T1000 (cell line): ENCODE measurements at places on chromosomes 2 and 18.

GRCh38 chr18:1246827-1247226, 342.2 kb downstream of the ADCYAP1 start:
- DNase-seq = no peak

DNA sequence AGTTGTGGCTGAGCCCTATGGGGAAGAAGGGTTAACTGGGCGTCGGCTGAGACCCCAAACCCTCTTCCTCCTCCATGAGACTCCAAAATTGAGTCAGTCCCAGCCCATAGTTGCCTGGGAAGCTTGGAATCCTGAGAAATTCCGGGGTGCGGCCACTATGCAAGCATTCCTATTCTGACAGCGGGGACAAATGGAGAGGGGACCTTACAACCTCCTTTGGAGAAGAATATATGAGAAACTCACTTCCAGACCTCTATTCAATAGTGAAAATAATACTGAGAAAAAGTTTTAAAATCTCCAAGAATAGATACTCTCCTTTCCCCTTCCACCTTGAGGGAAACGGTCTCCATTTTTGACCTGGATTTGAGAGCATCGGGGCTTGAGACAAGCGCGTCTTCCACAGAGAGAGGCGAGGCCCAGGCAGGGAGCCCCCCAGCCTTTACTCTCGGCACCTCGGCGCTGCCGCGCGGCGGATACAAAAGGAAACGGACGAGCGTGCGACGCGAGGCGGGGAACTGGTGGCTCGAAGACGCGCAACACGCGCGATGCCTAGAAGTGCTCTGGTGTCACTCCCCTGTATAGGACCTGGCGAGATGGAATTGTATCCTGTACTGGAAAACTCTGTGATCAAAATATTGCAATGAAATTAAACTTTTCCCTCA, 11.1 kb downstream of the NR4A2 start:
- DNase-seq = no peak

DNA sequence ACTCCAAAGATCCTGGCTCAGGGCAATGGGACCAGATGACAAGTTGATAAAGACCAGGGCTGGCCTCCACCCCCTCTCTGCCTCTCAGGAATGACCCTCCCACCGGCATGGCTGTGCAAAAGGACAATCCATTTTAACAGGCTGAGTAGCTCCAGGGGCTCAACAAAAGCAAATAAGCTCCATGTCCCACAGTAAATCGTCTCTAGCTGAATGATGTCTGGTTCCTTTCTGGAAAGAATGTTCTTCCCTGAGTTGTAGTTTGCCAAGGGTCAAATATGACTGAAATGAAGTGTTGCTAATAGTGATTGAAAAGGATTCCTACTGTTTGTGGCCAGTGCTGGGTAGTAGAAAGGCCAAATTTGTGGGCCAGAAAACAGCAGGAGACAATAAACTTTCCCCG, 434.4 kb upstream of the ETAA1 start:
- DNase-seq = no peak

GRCh38 chr2:139721411-139721995, 941.3 kb upstream of the NXPH2 start:
- DNase-seq = no peak

GRCh38 chr2:202574541-202574940, 60.2 kb upstream of the FAM117B start:
- DNase-seq = no peak

GRCh38 chr2:216905649-216906329, 45.9 kb upstream of the TNP1 start:
- no peak for DNase-seq

DNA sequence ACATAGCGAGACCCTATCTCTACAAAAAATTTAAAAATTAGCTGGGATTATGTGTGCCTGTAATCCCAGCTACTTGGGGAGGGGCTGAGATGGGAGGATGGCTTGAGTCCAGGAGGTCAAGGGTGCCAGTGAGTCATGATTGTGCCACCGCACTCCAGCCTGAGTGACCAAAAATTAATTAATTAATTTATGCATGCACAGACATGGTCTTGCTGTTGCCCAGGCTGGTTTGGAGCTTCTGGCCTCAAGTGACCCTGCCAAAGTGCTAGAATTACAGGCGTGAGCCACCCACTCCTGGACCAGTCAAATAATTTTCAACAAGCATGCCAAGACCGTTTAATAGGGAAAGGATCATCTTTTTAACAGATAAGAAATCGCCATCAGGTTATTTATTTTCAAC, 57.7 kb upstream of the TFCP2L1 start:
- DNase-seq = no peak

DNA sequence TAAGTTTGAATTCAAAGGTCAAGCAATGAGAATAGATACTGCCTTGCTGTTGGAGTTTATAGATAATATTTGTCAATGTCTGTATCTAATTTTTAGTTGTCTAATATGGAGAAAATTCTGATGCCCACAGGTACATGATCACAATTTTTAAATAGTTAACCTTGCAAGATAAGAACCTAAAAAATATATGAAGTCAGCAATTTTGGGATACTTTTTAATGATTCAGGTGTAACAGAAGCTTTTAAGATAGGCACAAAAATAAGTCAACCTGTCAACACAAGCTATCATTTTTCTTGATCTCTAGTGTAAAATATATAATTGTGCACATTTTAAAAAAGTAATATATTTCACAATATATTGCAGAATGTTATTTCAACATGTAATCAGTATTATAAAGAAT, 92.5 kb upstream of the IL1R2 start:
- no peak for DNase-seq
